ENCODE measurements at places on chromosomes 7 and 10.

- no peak overlapping the region for H3K27ac ChIP-seq
- no peaks in the 10 kb centered on the region for H3K27me3 ChIP-seq
- no peak overlapping the region for H3K4me3 ChIP-seq
- no peaks in the 10 kb centered on the region for H3K36me3 ChIP-seq
Measured at GRCh38 chr7:110775046-110775445, 315.9 kb upstream of the LRRN3 start.

GRCh38 chr7:1388703-1389335 lies 70.5 kb downstream of the MICALL2 start:
- no peak overlapping the region for H3K4me3 ChIP-seq
- H3K27me3 ChIP-seq = peaks cover 57% of the 10 kb centered on the region
- no peak overlapping the region for H3K27ac ChIP-seq
- H3K4me1 ChIP-seq = no peaks in the 10 kb centered on the region

- no peaks in the 10 kb centered on the region for H3K27me3 ChIP-seq
- H3K4me3 ChIP-seq = no peak overlapping the region
- H3K4me1 ChIP-seq = no peaks in the 10 kb centered on the region
- H3K27ac ChIP-seq = no peak overlapping the region
- no peaks in the 10 kb centered on the region for H3K36me3 ChIP-seq
- no peak for DNase-seq
Measured at GRCh38 chr7:90187507-90188050, 24.0 kb upstream of the STEAP2 start.

GRCh38 chr10:12774204-12774894 lies 227.2 kb downstream of the CCDC3 start:
- no peak overlapping the region for H3K4me3 ChIP-seq
- DNase-seq = no peak
- no peak overlapping the region for H3K27ac ChIP-seq
- H3K4me1 ChIP-seq = peaks cover 13% of the 10 kb centered on the region
- H3K36me3 ChIP-seq = peaks cover 11% of the 10 kb centered on the region

- peaks cover 43% of the 10 kb centered on the region for H3K4me1 ChIP-seq
- H3K4me3 ChIP-seq = no peak overlapping the region
- DNase-seq = no peak
Measured at GRCh38 chr10:31942892-31943291, 14.3 kb upstream of the ARHGAP12 start.

GRCh38 chr10:88417387-88418030 lies 165.6 kb downstream of the RNLS start:
- no peak overlapping the region for H3K4me3 ChIP-seq
- no peaks in the 10 kb centered on the region for H3K27me3 ChIP-seq
- no peak for DNase-seq
- peaks cover 25% of the 10 kb centered on the region for H3K4me1 ChIP-seq

DNA sequence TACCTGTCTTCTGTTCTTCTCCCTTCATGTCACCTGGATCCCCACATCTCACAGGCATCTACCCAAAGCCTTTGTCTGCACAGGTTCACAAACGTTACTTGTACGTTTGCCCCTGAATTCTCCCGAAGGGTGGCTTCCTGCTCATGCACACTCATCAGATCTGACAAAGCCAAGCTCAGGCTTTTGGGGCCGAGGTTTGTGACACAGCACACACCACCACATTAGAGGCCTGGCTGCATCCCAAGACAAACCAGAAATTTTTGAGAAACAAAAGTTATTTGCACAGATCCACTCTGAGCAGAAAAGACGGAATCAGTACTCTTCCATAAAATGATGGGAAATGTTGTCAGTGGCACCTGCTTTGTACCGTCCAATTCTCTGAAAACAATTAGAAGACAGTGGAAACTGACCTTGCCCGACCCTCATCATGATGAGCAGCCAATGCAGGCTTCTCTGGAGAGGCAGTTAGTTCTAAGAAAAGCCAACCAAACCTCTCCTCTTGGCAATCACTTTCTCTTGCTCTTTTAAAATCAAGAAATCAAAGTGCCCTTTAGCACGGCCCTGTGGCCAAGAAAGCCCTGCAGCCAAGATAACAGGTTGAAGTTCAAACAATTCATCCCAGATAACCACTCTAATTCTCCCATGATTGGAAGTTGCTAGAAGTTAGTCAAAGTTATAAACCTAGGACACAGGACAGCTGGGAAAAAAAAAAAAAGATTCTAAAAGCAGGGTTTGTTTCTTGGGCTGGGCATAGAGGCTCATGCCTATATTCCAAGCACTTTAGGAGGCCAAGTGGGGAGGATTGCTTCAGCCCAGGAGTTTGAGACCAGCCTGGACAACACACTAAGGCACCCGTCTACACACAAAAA lies 13.6 kb upstream of the SVIL start:
- peak overlapping the region; percentile 44 for H3K27ac ChIP-seq
- H3K4me3 ChIP-seq = no peak overlapping the region
- H3K36me3 ChIP-seq = peaks cover 26% of the 10 kb centered on the region
- H3K4me1 ChIP-seq = peaks cover 30% of the 10 kb centered on the region

GRCh38 chr10:123929791-123930190 lies 38.2 kb upstream of the CPXM2 start:
- peaks cover 8% of the 10 kb centered on the region for H3K27me3 ChIP-seq
- no peak overlapping the region for H3K4me3 ChIP-seq
- H3K27ac ChIP-seq = no peak overlapping the region
- H3K36me3 ChIP-seq = no peaks in the 10 kb centered on the region

DNA sequence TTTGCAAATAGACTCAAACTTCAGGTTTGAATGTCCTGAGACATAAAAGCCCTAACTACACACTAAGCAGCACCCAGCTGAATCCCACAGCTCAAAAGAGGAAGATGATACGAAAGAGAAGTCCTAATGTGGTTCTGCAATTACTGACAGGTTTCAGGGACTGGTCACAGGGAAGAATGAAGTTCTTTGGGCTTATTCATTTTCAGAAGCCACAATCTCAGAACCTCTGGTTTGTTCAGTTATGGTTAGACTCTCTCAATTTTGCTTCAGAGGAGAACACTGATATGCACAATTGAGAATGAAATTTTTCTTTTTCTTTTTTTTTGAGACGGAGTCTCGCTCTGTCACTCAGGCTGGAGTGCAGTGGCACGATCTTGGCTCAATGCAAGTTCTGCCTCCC lies 94.6 kb upstream of the FAM180A start:
- no peaks in the 10 kb centered on the region for H3K27me3 ChIP-seq
- no peaks in the 10 kb centered on the region for H3K4me1 ChIP-seq
- H3K27ac ChIP-seq = no peak overlapping the region
- DNase-seq = no peak
- H3K36me3 ChIP-seq = no peaks in the 10 kb centered on the region
- H3K4me3 ChIP-seq = no peak overlapping the region

- H3K36me3 ChIP-seq = no peaks in the 10 kb centered on the region
- no peak for DNase-seq
- no peak overlapping the region for H3K27ac ChIP-seq
- no peak overlapping the region for H3K4me3 ChIP-seq
Measured at GRCh38 chr10:100894033-100894432, 18.7 kb upstream of the SLF2 start.

GRCh38 chr7:130144312-130145171 lies 60.7 kb downstream of the TMEM209 start:
- no peaks in the 10 kb centered on the region for H3K27me3 ChIP-seq
- H3K36me3 ChIP-seq = no peaks in the 10 kb centered on the region
- no peak for DNase-seq
- H3K27ac ChIP-seq = no peak overlapping the region

- H3K27me3 ChIP-seq = no peaks in the 10 kb centered on the region
- no peak overlapping the region for H3K27ac ChIP-seq
- H3K4me1 ChIP-seq = peaks cover 45% of the 10 kb centered on the region
- H3K4me3 ChIP-seq = no peak overlapping the region
Measured at GRCh38 chr10:62096256-62096933, 172.2 kb downstream of the RTKN2 start.

- no peaks in the 10 kb centered on the region for H3K36me3 ChIP-seq
- no peak for DNase-seq
- peaks cover 26% of the 10 kb centered on the region for H3K27me3 ChIP-seq
- no peak overlapping the region for H3K27ac ChIP-seq
Measured at GRCh38 chr7:30987178-30987577, 23.4 kb downstream of the GHRHR start.
